CD4-positive, alpha-beta T cell (primary cell): ENCODE measurements at places on chromosomes 16 and 17.

GRCh38 chr16:59126486-59126885 lies 392.4 kb upstream of the GOT2 start:
- no peak overlapping the region for H3K27ac ChIP-seq
- no peak for DNase-seq
- no peaks in the 10 kb centered on the region for H3K36me3 ChIP-seq
- H3K4me3 ChIP-seq: no peak overlapping the region

GRCh38 chr16:20906341-20907255 lies 6.0 kb downstream of the LYRM1 start:
- H3K36me3 ChIP-seq: no peaks in the 10 kb centered on the region
- peaks cover 26% of the 10 kb centered on the region for H3K4me1 ChIP-seq
- no peak overlapping the region for H3K27ac ChIP-seq

DNA sequence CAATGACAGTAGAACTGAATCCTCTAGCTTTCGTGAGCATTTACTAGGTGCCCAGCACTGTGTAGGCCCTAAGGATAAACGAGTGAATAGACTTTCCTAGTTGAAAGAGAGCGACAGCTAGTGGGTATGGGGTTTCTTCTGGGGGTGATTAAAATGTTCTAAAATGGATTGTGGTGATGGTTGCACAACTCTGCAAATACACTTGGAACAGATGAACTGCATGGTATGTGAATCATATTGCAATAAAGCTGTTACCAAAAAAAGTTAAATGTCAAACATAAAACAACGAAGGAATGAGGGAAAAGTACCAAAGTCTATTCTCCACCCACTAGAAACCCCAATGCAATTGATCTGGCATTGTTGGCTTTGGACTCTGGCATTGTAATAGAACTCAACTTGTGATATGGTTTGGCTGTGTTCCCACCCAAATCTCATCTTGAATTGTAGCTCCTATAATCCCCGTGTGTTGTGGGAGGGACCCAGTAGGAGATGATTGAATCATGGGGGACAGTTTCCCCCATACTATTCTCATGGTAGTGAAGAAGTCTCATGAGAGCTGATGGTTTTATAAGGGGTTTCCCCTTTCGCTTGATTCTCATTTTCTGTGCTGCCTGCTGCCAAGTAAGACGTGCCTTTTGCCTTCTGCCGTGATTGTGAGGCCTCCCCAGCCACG lies 70.5 kb downstream of the MARF1 start:
- no peak overlapping the region for H3K4me3 ChIP-seq
- H3K4me1 ChIP-seq: no peaks in the 10 kb centered on the region
- no peak overlapping the region for H3K27ac ChIP-seq
- H3K27me3 ChIP-seq: no peaks in the 10 kb centered on the region
- H3K36me3 ChIP-seq: no peaks in the 10 kb centered on the region

GRCh38 chr17:41592601-41593305 lies 6.1 kb upstream of the KRT14 start:
- H3K4me1 ChIP-seq: no peaks in the 10 kb centered on the region
- no peaks in the 10 kb centered on the region for H3K27me3 ChIP-seq
- no peak for DNase-seq
- H3K4me3 ChIP-seq: no peak overlapping the region
- H3K27ac ChIP-seq: no peak overlapping the region

- peaks cover 15% of the 10 kb centered on the region for H3K4me1 ChIP-seq
- H3K4me3 ChIP-seq: no peak overlapping the region
- peaks cover 4% of the 10 kb centered on the region for H3K36me3 ChIP-seq
- no peak for DNase-seq
- no peaks in the 10 kb centered on the region for H3K27me3 ChIP-seq
Measured at GRCh38 chr16:68850481-68850880, 7.2 kb downstream of the TANGO6 start.

DNA sequence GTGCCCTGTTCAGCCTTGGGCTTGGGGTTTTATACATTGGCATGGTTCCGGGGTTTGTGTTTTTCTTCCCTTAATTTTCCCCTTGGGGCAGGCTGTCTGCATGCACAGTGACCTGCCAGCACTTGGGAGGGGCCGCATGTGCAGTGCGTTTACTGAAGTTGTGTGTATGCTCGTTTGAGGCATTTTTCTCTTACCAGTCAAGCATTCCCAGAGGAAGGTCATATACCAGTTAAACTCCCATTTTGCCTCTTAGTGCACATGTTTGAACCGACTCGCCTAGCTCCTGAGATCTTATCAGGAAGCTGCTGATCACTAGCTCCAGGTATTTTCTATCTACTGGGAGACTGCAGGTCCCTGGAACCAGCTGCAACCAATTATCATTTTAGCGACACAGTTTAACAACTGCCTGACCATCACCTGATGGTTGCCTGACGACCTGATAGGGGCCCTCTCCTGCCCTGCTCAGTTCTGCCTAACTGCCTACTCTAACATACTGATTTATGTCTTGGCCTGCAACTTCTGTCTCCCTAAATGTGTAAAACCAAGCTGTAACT lies 51.4 kb downstream of the MFSD11 start:
- no peak overlapping the region for H3K27ac ChIP-seq
- H3K27me3 ChIP-seq: no peaks in the 10 kb centered on the region
- DNase-seq: no peak
- H3K36me3 ChIP-seq: no peaks in the 10 kb centered on the region
- H3K4me1 ChIP-seq: peaks cover 11% of the 10 kb centered on the region

- H3K4me3 ChIP-seq: no peak overlapping the region
- peak; percentile 27 for DNase-seq
- H3K36me3 ChIP-seq: no peaks in the 10 kb centered on the region
- no peaks in the 10 kb centered on the region for H3K27me3 ChIP-seq
Measured at GRCh38 chr16:81495321-81496234, 51.0 kb downstream of the CMIP start.

- DNase-seq: no peak
- no peaks in the 10 kb centered on the region for H3K4me1 ChIP-seq
- no peaks in the 10 kb centered on the region for H3K36me3 ChIP-seq
Measured at GRCh38 chr17:34389126-34389750, 26.2 kb upstream of the CCL1 start.

- H3K4me1 ChIP-seq: peaks cover 37% of the 10 kb centered on the region
- H3K27me3 ChIP-seq: no peaks in the 10 kb centered on the region
- no peak for DNase-seq
- no peaks in the 10 kb centered on the region for H3K36me3 ChIP-seq
- no peak overlapping the region for H3K4me3 ChIP-seq
Measured at GRCh38 chr17:66543526-66543925, 241.1 kb downstream of the PRKCA start.

GRCh38 chr16:81531419-81531821 lies 86.8 kb downstream of the CMIP start:
- no peak for DNase-seq
- H3K27ac ChIP-seq: no peak overlapping the region
- H3K4me3 ChIP-seq: no peak overlapping the region
- peaks cover 8% of the 10 kb centered on the region for H3K36me3 ChIP-seq

GRCh38 chr17:83151442-83152226 lies 72.2 kb downstream of the METRNL start:
- H3K4me3 ChIP-seq: no peak overlapping the region
- no peaks in the 10 kb centered on the region for H3K36me3 ChIP-seq

DNA sequence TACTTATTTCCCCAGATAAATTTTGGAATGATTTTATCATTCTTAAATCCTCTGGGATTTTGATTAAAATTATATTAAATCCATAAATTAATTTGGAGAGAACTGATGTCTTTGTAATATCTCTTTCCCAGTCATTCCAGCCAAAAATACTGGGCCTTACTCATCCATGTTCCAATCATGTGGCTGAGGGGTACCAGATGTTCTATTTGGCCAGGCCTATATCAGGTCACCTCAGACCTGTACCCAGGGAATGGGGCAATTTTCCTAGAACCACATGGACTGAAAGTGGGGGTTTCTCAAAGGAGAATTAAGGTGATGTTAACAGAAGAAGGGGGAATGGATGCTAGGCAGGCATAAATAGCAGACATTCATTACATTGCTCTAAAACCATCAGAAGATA lies 7.5 kb downstream of the SNTB2 start:
- DNase-seq: no peak
- H3K27me3 ChIP-seq: no peaks in the 10 kb centered on the region

- H3K27me3 ChIP-seq: no peaks in the 10 kb centered on the region
- H3K4me1 ChIP-seq: peaks cover 8% of the 10 kb centered on the region
- H3K4me3 ChIP-seq: no peak overlapping the region
- no peak overlapping the region for H3K27ac ChIP-seq
- no peak for DNase-seq
Measured at GRCh38 chr17:5254903-5255521, 20.4 kb upstream of the SCIMP start.

- H3K27me3 ChIP-seq: peaks cover 36% of the 10 kb centered on the region
- no peak for DNase-seq
- H3K27ac ChIP-seq: no peak overlapping the region
- H3K4me1 ChIP-seq: peaks cover 17% of the 10 kb centered on the region
- no peaks in the 10 kb centered on the region for H3K36me3 ChIP-seq
Measured at GRCh38 chr16:83952587-83952939, 477 bp upstream of the OSGIN1 start.

DNA sequence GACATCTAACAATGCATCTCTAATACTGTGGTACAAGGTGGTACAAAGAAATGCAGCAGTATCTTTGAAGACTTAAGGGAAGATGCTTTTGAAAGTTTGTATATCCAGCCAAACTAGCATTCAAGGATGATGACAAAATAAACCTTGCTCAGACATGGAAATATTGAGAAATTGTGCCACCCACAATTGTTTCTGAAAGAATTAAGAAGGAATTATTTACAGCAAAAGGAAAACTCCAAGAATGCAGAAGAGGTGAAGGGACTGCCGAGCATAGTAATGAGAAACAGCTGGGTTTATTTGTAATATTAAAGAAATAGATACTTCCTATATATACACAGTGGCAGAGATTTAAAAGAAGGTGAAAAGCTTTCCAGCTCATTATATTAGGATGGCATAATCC lies 29.5 kb downstream of the PMFBP1 start:
- no peaks in the 10 kb centered on the region for H3K36me3 ChIP-seq
- no peak overlapping the region for H3K27ac ChIP-seq
- H3K4me3 ChIP-seq: no peak overlapping the region
